ENCODE measurements at places on chromosomes 13 and 19. TPM values are rescaled to one million over a fixed set of nuclear protein-coding genes. Genes with fewer than 3 reads are reported as not detected.

The ZNF85 gene
- total RNA-seq, result 1.5 TPM

The MYO1F gene
- total RNA-seq, result 0.17 TPM

The PSG6 gene
- total RNA-seq, result 1.0 TPM

The ZNF729 gene
- total RNA-seq, result not detected

The CEACAM16 gene
- not detected for total RNA-seq

The CCDC70 gene
- total RNA-seq, result not detected

The PET100 gene
- 7.3 TPM for total RNA-seq

The KLK4 gene
- not detected for total RNA-seq

The SMAD9 gene
- total RNA-seq, result 5.2 TPM

The LSR gene
- total RNA-seq, result 0.29 TPM

The RGL3 gene
- 5.3 TPM for total RNA-seq

The PLIN5 gene
- not detected for total RNA-seq

The ARL11 gene
- not detected for total RNA-seq
